ENCODE measurements at places on chromosomes 3 and 15. TPM values are rescaled to one million over a fixed set of nuclear protein-coding genes. Genes with fewer than 3 reads are reported as not detected.

DNA sequence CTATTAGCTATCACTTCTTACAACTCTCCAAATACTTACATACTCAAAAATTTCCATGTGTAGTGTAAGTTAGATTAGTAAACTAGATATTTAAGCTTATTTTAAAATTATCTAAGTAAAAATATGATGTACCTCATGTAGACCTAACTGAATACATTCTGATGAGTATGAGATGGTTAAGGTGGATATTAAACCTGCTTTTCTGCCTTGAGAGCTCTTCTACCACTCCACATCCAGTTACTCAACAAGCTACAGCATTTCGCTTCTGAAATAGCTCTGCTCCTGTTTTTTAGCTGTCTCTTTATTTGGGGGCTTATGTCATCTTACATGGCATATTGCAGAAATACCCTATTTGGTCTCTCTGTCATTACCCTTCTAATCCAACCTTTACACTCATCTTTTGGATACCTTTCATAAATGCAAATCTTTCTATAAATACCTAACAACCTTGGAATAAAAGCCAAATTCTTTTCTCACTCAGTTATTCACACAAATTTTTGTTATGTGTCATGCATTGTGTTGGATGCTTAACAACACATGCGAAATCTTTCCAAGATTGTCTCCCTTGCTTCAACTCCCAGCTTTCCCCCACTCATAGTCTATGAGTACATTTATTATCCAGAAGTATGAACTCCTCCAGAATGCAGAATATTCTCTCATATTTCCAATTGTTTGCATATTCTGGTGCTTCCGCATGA, 92.0 kb downstream of the ALCAM start:
- no peak for DNase-seq

- no peak for DNase-seq
These were observed 19.2 kb downstream of the PLD1 start for GRCh38 chr3:171790898-171791691.

DNA sequence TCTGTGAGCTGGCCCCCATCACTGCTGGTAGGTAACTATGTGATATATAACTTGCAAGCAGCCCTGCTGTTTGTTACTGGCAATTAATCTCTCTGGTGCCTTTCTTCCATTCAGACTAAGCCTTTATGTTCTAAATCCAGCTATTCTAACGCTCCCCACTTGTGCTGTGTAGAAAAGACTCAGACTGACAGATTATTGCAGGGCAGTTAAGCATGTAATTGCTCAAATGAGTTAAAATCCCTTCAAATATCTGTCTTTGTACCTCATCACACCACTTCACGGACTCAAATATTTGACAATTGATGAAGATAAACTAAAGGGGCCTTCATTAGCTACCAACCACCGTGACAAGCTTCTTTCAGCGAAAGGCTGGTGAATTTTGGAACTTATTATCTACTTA, 416.2 kb downstream of the NR2F2 start:
- DNase-seq = no peak

DNA sequence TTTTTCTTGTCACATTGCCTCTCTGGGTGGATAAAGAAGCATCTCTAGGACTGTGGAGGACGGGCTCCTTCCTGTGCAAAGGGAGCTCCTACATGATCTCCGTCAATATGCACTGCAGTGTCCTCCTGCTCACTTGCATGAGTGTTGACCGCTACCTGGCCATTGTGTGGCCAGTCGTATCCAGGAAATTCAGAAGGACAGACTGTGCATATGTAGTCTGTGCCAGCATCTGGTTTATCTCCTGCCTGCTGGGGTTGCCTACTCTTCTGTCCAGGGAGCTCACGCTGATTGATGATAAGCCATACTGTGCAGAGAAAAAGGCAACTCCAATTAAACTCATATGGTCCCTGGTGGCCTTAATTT, 478 bp downstream of the GPR15 start:
- DNase-seq = no peak

DNA sequence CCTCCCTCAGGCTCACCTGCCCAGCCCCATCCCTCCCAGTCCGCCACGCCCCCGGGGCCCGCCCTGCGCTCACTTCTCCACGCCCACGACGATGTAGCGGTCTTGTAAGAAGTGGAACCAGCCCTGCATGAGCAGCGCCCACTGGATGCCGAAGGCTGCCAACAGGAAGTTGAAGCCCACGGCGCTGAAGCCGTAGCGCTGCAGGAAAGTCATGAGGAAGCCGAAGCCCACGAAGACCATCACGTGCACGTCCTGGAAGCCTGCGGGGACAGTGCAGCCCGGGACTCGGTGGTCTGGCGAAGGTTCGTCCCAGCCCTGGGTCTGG, 9.7 kb downstream of the RHCG start:
- DNase-seq = no peak

- DNase-seq = no peak
These were observed 771.6 kb upstream of the NR2F2 start for GRCh38 chr15:95558916-95559315.

DNA sequence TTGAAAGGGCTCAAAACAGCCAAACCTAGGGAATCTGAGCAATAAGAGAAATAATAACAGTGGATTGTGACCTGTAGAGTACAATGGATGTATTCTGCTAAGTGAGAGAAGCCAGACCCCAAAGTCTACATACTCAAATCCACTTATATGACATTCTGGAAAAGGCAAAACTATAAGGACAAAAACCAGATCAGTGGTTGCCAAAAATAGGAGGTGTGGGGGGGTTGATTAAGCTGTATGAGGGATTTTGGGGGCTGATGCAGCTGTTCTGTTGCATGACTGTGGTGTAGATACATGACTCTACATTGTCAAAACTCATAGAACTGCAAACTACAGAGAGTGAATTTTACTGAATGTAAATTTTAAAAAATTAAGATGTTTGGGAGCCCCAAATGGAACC, 20.1 kb upstream of the CGNL1 start:
- DNase-seq = no peak

DNA sequence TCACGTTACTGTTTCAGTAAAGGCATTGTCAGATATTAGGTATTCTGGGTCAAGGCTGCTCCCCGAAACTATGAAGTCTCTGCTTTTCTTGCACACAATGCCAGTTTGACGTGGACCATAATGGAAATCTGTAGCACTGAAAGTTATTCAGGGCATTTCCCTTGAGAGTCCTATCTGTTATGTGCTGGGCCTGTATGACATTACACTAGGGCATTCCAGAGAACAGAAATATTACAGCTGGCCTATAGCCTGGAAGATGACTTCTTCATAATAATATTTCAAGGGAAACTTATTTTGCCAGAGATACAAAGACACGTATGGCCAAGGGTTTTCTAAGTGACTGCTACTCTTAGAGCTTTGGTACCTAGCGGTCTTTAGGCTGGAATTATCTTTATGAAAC, 613.6 kb upstream of the CBLB start:
- no peak for DNase-seq

DNA sequence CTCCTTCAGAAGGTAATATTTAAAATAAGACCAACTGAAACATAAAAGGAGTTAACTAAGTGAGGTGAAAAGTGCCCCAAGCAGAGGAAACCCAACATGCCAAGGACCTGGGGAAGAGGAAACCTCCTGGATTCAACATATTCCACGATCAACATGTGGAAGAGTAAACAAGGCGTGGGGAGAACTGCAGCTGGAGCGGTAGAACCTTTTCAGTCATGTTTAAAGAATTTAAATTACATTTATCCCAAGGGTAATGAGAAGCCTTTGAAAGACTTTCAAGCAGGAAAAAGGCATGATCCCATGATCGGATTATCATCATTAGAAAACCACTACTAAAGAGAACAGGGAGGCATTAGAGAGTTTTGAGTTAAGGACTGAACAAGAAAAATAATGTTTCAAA, 330.7 kb downstream of the FHIT start:
- DNase-seq = no peak

- no peak for DNase-seq
These were observed 79.7 kb upstream of the ZNF280D start for GRCh38 chr15:56812961-56813360.

GRCh38 chr3:57919987-57920386, 88.2 kb upstream of the FLNB start:
- no peak for DNase-seq

- no peak for DNase-seq
These were observed 23.6 kb downstream of the ZBTB38 start for GRCh38 chr3:141391991-141392316.

- no peak for DNase-seq
These were observed 135.5 kb upstream of the RBMS3 start for GRCh38 chr3:29145360-29145759.

GRCh38 chr3:109059264-109059663, 58.7 kb downstream of the MORC1 start:
- DNase-seq = no peak

DNA sequence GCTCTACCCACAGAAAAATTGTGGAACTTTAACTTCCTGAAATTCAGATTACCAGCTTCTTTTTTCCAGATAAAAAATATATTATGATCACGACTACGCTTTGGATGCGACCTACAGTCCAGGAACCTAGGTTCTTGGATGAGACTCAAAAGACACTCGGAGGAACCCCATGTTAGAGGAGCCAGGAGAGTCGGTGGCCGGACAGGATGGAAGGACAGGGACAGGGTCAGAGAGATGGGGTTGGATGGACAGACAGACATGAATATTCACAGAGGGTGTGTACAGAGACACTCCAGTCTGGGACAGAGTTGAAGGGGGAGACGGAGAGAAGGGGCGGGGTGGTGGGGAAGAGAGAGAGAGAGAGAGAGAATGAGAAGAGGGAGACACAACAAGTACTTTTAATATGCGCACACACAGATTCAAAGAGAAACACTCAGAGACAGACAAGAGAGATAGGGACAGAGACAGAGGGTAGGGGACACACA, 9.5 kb downstream of the FAM3D start:
- no peak for DNase-seq

DNA sequence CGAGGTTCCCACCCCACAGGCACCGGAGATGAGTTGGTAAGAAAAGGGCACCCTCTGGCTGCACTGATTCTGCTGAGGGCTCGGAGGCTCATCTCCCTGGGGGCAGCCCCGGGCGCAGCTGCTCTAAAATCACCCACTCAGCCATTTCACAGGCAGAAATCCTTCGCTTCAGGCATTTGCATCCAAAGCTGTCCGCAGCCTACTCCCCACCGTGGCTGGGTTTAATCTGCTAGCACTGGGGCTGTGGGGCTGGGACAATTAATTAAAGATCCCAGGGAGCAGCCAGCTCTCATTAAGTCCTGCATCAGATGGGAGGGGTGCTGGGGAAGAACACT, 104.3 kb upstream of the PRR20G start:
- DNase-seq = no peak

DNA sequence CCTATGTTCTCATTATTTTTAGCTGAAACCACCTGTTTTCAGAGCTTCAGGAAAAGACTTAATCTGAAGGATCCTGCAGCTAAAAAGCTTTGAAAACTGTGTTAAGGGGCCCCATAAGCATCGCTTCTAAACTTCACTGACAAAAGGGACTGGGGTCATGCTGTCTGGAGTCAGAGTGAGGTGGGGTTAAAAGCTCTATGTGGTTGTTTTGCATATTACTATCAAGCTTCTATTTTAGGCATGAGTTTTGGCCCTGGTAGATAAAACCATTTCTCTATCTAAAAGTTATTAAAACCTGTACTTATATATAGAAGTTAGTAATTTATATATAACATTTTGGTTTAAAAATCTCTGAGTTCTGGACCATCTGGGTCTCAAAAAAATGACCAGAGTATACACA, 45.5 kb downstream of the GPR160 start:
- DNase-seq = no peak

DNA sequence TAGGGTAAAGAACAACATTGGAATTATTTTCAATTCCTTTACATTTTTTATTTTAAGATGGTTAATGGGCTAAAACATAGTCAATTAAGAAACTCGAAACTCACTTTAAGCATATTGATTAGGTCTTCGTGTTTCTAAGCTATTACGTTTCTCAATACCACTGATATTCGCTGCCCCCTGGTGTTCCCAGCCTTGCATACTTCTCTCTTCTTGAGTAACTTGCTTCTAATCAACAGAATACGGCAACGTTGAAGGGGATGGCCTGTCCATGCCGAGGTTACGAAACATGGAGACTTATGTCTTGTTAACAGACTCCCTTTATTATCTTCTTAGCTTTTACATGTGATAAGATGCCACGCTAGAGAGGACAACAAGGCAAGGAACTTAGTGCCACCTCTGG, 43.6 kb downstream of the ROBO1 start:
- no peak for DNase-seq

DNA sequence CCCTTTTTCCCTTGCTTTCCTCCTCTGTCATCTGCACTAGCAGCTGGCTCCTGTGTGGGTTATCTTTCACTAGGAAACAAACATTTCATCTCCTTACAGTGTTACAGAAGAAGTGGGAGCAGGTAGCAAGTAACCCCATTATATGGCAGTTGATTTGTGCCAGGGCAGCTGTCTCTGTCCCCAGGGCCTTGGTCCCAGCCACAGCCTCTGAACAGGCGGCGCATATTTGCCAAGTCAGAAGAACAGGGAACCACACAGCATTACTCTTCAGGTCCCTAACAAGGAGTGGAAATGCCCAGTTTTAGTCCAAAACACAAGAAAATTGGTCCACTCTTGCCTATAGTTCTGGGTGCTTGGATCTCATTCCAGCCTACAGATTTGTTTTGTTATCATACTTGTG, 80.7 kb upstream of the PXYLP1 start:
- DNase-seq = no peak

- no peak for DNase-seq
These were observed 14.1 kb upstream of the SLC35G2 start for GRCh38 chr3:136804813-136805212.

P3H2 gene
- total RNA-seq = 166 TPM

TRIM71 gene
- total RNA-seq = under 0.01 TPM

TNK2 gene
- 2.2 TPM for total RNA-seq

PLA2G4D gene
- total RNA-seq = not detected

KNG1 gene
- not detected for total RNA-seq

PML gene
- 27.1 TPM for total RNA-seq

SLC9C1 gene
- total RNA-seq = not detected

AMIGO3 gene
- total RNA-seq = 4.0 TPM

ZNF501 gene
- total RNA-seq = 4.4 TPM

Data from SJSA1 (cell line).